Stimulated activated CD4-positive, alpha-beta T cell treated with anti-CD3 and anti-CD28 coated beads, Interleukin-1b, Interleukin-23, amount 100 ng/mL, for 4 hours (primary cell): ENCODE measurements at places on chromosomes 5 and 9.

GRCh38 chr9:89676281-89676680 is 71.5 kb downstream of the GADD45G start:
- no peak for DNase-seq

DNA sequence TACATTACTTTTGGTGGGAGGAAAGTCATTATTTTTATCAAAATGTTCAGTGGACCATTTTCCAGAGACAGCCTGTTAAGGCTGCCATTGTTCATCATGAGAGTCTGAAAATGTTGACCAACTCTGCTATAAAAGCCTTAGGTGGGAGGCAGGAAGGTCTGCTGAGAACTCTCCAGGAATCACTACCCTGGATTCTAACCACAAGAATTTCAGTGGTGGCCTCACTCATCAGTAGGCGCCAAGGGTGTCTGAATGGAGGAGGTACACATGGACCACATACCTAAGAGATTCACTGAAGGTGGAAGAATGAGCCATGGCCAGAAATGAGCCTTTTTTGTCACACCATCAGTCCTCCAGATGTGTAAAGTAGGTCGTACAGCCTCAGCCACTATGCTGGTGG is 21.0 kb upstream of the TLX3 start:
- no peak for DNase-seq

- DNase-seq = no peak
These were observed 167.5 kb upstream of the CLINT1 start for GRCh38 chr5:158026304-158027031.

DNA sequence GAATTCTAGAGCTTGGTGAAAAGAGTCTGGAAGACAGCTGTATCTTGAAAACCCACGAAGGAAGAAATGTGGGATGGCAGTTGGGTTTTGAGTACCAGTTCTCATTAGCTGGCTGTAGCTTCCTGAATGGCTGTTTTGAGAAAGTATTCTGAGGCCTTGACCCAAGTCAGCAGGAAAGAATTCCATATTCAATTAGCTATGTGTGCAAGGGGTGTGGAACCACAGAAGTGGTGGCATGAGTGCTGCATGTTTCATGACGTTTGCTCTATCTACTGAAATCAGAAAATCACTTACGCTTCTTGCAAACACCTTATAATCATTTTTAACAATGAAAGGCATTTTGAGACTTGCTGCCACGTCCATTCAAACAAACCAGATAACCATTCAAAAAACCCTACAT is 69.1 kb downstream of the TRPM3 start:
- no peak for DNase-seq

DNA sequence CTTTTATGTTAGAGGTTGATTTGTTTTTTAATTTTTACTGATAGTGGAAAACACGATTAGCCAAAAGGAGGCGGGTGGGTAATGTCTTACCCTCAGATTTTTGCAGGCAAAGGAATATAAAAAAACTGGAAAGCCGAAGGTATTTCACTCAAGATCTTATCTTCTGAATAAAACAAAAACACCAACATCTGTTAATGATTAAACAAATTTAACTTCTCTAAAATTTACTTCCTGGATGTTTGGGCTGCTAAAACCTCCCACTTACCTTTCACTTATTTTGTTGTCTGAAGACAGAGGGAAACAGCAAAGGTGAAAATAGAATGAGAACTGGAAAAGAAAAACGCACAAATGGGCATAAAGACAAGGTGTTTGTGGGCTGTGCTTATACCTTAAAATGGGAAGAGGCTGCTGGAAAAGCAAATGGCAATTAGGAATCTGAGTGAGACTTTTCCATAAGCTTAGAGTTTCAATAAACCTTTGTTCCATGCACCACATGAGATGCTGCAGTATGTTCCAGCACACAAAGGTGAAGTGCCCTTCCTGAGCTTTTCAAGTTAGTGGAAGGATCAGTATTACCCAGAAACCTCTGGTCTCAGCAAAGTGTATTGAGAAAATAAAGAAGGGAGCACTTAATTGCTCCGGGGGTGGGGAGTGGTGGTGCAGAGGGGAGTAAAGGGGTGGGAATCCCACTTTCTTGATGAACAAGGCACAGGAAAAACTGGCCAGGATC is 298.3 kb downstream of the BNC2 start:
- no peak for DNase-seq

GRCh38 chr9:91915524-91916263 is 34.3 kb downstream of the ROR2 start:
- no peak for DNase-seq

GRCh38 chr5:150512368-150512747 is 4.4 kb downstream of the NDST1 start:
- no peak for DNase-seq

- no peak for DNase-seq
These were observed 189.5 kb downstream of the ERCC6L2 start for GRCh38 chr9:96064826-96065481.

DNA sequence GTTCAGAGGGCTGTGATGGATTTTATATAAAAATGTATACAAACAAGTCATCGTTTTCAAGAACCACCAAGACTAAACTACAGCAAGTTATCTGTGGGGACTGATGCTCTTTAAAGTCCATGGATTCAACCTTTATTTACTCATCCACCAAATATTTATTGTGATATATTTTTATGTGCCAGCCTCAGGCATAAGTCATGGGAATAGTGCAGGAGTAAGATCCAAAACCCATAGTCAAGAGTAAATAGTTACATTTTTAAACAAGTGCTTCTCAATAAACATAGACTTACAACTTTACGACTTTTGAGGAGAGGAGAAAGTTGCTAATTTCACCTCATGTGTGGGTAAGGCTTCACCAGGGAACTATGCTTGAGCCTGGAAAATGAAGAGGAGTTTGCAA is 24.6 kb downstream of the MACIR start:
- DNase-seq = no peak

- DNase-seq = no peak
These were observed 18.4 kb upstream of the ERCC6L2 start for GRCh38 chr9:95857124-95857523.

DNA sequence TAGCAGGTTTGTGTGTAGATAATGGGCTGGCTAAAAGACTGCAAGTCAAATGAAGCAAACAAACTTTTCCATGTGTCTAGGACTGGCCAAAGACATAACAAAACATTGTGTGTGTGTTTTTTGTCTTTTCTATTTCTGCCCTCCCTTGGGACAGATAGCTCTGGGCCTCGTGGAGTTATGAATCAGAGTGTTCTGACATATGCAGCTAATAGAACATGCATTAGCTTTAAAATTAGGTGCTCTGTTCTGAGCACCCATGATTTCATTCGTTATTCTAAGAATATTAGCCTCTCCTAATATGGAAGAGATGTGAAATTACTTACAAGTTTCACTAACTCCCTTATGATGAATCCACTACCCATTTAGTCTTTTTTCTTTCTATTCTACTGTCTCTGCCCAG is 367.3 kb upstream of the PAPPA start:
- DNase-seq = no peak

GRCh38 chr5:35622974-35623373 is 5.3 kb downstream of the SPEF2 start:
- DNase-seq = no peak

DNA sequence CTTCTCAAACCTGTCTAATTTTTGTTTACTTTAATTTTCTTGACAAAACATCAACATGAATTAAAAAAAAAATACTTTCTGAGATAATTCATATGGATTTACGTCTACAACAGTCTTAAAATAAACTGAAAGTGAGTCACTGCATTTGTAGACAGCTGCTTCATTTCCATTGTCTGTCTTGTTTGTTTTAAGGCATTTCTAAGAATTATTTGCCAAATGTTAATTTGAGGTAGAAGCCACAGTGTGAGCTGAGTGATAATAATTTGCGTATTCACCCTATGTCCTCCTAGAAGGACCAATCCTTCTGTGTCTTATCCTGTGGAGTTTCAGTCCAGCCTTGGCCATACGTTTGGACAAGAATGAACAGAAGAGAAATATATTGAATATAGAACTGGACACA is 174.5 kb downstream of the CFAP90 start:
- DNase-seq = no peak

DNA sequence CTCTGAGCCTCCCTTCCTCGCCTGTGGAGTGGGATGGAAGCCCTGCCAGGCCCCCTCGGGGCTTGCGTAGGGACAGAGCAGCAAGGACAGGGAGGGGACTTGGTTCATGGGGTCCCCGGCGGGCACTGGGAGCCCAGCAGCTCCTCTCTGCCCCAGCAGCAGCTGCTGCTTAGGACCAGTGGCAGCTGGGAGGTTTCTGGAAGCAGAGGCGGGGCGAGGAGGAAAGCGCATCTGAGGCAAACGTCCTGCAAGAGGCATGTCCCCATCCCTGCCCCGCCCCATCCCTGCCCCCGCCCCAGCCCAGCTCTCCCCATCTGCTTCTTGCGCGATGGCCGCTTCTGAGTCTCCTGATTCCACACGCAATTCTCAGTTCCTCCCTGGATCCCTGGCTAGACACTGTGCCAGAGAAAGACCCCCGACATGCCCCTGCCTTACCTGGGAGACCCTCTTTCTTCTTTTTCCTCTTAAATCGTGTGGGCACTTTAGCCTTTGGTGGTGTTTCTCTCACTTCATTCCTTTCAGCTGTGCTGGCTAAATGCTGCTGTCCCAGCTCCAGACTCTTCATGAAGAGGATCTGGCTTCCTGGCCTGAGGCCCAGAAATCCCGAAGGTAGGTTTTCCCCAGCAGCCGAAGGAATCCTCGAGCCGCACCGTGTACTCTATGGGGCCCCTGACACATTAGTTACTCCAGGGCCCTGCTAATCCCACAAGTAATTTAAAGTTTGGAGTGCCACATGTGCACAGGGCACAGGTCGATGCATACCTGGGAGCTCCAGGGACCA is 4.4 kb upstream of the OR2S2 start:
- DNase-seq = no peak

DNA sequence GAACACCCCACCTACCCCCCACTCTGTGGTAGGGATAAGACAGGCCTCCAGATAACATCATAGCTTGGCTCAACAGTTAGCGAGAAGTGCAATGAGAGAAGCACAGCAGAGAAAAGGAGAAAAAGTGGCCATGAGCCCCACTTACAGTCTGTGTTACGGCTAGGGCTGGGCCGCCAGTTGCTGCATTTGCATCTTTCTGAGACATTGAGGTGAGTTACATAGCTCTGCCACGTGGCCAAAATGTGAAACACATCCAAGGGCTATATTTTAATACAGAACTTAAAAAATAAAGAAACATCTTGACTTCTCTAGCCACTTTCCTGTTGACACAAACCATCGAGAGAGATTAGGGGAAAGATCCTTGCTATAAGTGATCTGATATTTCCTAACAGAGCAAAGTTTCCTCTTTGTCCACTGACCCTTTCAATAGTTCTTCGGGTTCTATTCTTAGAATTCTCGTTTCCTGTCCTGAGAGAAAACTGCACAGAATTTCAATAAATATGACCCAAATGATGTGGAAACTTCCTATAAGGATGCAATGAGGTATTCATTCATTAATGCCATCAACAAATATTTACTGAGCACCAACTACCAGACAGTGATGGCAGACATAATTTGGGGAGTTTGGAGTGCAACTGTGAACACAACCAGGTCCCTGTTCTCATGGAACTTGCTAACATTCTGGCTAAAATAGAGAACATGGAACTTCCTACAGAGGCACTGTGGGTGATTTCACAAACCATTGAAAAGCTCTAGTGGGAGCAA is 3.2 kb upstream of the TLE4 start:
- no peak for DNase-seq
